ENCODE measurements at places on chromosomes 2 and 18. TPM values are rescaled to one million over a fixed set of nuclear protein-coding genes. Genes with fewer than 3 reads are reported as not detected.

GRCh38 chr2:217954469-217954868 is 48.3 kb downstream of the TNS1 start:
- no peak overlapping the region for H3K27ac ChIP-seq
- H3K36me3 ChIP-seq: no peaks in the 10 kb centered on the region
- no peaks in the 10 kb centered on the region for H3K27me3 ChIP-seq
- H3K4me1 ChIP-seq: no peaks in the 10 kb centered on the region
- no peak overlapping the region for H3K4me3 ChIP-seq
- no peak for DNase-seq

DNA sequence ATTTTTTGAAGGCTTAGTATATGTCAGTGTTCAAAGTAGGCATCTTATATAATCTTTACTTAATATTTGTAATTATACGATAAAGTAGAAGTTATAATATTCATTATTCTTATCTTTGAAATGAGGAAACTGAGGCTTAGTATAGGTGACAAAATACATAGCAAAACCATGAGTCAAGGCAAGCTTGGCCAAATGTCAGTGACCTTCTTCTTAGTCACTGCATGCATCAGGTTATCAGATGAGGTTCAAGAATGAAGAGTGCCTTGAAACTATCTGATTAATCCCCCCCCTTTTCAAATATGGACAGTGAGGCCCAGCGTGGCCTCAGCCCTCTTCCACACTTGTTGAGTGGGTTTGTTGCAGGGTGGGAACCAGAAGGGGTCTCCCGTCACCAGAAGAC is 59.3 kb downstream of the PMAIP1 start:
- H3K27ac ChIP-seq: no peak overlapping the region
- DNase-seq: no peak
- H3K36me3 ChIP-seq: no peaks in the 10 kb centered on the region
- H3K27me3 ChIP-seq: no peaks in the 10 kb centered on the region
- peaks cover 15% of the 10 kb centered on the region for H3K4me1 ChIP-seq

- H3K4me3 ChIP-seq: no peak overlapping the region
- H3K27me3 ChIP-seq: no peaks in the 10 kb centered on the region
- peaks cover 2% of the 10 kb centered on the region for H3K36me3 ChIP-seq
- H3K27ac ChIP-seq: no peak overlapping the region
Measured at GRCh38 chr18:56795381-56795780, 144.2 kb downstream of the WDR7 start.

DNA sequence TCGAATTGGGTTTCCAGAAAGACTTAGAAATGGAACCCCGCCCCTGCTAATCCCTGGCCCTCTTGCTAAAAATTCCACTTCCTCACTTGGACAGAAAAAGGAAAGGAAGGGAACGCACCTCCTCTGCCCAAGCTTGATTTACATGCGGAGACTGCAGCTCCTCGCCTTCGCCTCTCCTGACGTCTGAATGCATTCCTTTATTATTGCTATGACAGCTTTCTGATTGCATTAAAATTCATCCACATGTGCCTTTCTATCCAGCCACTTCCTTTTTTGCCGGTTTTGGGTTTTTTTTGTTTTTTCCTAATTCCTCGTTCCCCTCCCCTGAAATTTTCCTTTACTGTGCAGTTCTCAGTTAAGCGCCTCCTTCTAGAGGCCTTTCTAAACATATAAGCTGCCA is 287.8 kb downstream of the CELF4 start:
- H3K4me1 ChIP-seq: no peaks in the 10 kb centered on the region
- no peak for DNase-seq
- H3K27me3 ChIP-seq: no peaks in the 10 kb centered on the region

- H3K27me3 ChIP-seq: no peaks in the 10 kb centered on the region
- H3K27ac ChIP-seq: no peak overlapping the region
- H3K4me3 ChIP-seq: no peak overlapping the region
- H3K4me1 ChIP-seq: no peaks in the 10 kb centered on the region
- no peak for DNase-seq
Measured at GRCh38 chr18:62702259-62702658, 13.1 kb upstream of the PHLPP1 start.

GRCh38 chr2:32591669-32592463 is 36.0 kb upstream of the TTC27 start:
- peak overlapping the region; percentile 58 for H3K27ac ChIP-seq
- peak overlapping the region; percentile 37 for H3K4me3 ChIP-seq
- H3K36me3 ChIP-seq: peaks cover 15% of the 10 kb centered on the region
- H3K4me1 ChIP-seq: peaks cover 17% of the 10 kb centered on the region
- H3K27me3 ChIP-seq: no peaks in the 10 kb centered on the region

Gene GLB1L
- 0.86 TPM for total RNA-seq

Gene RTP5
- total RNA-seq: 0.44 TPM

Gene TUBA3D
- total RNA-seq: not detected

DNA sequence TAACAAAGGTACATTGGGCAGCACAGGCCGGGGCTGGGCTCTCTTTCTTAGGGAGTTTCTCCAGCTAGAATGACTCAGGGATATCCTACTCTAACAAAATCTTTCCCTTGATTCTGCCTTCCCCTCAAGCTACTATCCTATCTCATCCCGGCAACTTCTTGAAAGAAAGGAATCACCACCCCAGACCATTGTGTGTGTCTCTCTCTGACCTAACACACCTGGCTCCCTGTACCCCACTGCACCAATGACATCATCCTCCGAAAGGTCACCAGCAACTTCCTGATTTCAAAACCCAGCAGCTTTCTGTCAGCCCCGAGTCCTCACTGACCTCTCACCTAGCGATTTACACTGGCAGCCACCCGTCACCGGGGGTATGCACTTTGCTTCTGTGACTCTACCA is 72.1 kb upstream of the MAP4K4 start:
- no peaks in the 10 kb centered on the region for H3K27me3 ChIP-seq
- no peaks in the 10 kb centered on the region for H3K36me3 ChIP-seq
- peaks cover 13% of the 10 kb centered on the region for H3K4me1 ChIP-seq
- no peak overlapping the region for H3K4me3 ChIP-seq
- H3K27ac ChIP-seq: no peak overlapping the region

DNA sequence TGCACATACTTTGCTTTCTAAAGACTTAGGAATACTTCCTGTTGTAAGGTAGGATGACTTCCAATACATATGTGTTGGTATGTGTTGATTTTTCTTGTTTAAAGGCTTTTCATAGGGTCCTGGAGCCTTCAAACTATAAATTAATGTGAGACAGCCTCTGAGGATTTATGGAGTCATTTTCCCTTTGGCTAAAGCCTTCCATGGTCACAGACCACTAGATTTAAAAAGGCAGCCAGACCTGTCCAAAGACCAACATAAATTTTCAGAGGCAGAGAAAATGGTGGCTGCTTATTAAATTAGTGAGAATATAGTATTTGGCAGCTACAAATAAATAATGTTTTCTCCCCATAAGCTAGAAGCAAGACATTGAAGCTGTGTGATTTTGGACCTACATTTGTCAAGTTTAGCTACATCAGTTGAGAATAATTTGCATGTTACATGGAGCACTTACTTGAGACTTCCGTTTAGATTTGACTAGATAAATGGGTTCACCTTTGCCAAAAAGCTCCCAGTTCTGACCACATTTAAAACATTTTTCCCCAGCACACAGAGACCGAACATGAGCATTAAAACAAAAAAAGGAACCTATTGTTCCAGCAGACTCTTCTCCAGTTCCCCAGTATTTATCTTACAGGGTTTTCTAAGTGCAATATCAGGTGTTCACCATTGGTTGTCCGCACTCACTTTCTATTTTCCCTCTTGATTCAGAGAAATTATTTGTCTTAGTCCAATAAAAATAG is 402.9 kb downstream of the PARD3B start:
- no peaks in the 10 kb centered on the region for H3K36me3 ChIP-seq
- H3K27ac ChIP-seq: no peak overlapping the region
- peak; percentile 72 for DNase-seq
- H3K27me3 ChIP-seq: no peaks in the 10 kb centered on the region

- peak overlapping the region; percentile 97 for H3K4me3 ChIP-seq
- DNase-seq: peak; percentile 70
- peak overlapping the region; percentile 95 for H3K27ac ChIP-seq
- H3K36me3 ChIP-seq: no peaks in the 10 kb centered on the region
Measured at GRCh38 chr2:213152065-213152794, 818 bp upstream of the IKZF2 start.

DNA sequence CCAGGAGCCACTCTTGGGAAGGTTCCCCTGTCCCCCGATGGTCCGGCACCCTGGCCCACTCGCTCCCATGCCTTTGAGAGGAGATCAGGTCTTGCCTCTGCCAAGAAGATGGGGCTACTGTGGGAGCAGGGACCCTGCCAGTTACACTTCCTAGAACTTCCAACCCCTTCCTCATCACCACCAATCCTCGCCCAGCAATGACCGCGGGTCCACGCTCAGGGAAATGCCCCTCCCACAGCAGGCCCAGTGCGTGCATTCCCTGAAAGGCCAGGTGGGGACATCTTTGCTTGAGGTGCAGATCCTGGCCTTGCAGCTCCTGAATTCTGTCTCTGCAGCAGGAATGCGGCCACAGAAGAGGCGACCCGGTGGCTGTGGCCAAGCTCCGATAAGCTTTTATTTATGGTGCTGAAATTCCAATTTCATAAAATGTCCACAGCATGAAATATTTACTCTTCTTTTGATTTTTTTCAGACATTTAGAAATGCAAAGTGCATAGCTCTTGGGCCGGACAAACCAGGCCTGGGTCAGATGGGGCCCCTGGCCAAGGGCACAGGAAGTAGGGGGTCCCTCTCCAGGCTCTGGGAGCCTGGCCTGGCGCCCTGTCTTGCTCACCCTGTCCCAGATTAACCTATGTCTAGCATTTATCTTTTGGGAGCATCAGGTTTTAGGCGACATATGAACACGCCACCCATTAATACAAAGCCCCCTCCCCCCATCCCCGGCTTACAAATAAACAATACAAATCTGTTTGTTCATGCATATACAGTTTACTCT is 29.8 kb downstream of the PXDN start:
- no peak overlapping the region for H3K4me3 ChIP-seq
- no peaks in the 10 kb centered on the region for H3K27me3 ChIP-seq
- H3K4me1 ChIP-seq: no peaks in the 10 kb centered on the region

GRCh38 chr2:16189836-16190160 is 249.4 kb downstream of the MYCN start:
- H3K4me3 ChIP-seq: no peak overlapping the region
- no peak for DNase-seq
- no peaks in the 10 kb centered on the region for H3K36me3 ChIP-seq
- H3K27ac ChIP-seq: no peak overlapping the region
- H3K4me1 ChIP-seq: no peaks in the 10 kb centered on the region
- no peaks in the 10 kb centered on the region for H3K27me3 ChIP-seq

GRCh38 chr2:134683561-134684112 is 35.2 kb downstream of the TMEM163 start:
- no peak for DNase-seq
- H3K27ac ChIP-seq: no peak overlapping the region
- H3K4me1 ChIP-seq: peaks cover 29% of the 10 kb centered on the region
- H3K36me3 ChIP-seq: no peaks in the 10 kb centered on the region
- no peak overlapping the region for H3K4me3 ChIP-seq
- H3K27me3 ChIP-seq: no peaks in the 10 kb centered on the region

Gene ATP8B1
- not detected for total RNA-seq

GRCh38 chr18:63775166-63775730 is at the start of gene SERPINB7:
SERPINB7 (plus strand) TSS chr18:63775418; CDS start chr18:63782373, 6,955 bp downstream.
- no peak within 1 kb of the TSS for H3K4me3 ChIP-seq
- no peak within 1 kb of the TSS for H3K27ac ChIP-seq
- no peaks in the 10 kb centered on the region for H3K36me3 ChIP-seq
- no peaks in the 10 kb centered on the region for H3K4me1 ChIP-seq
- no peak for DNase-seq
- no peaks in the 10 kb centered on the region for H3K27me3 ChIP-seq

GRCh38 chr2:75790814-75791467 is 80.2 kb upstream of the GCFC2 start:
- no peaks in the 10 kb centered on the region for H3K36me3 ChIP-seq
- no peaks in the 10 kb centered on the region for H3K4me1 ChIP-seq
- H3K27ac ChIP-seq: no peak overlapping the region
- DNase-seq: no peak
- no peaks in the 10 kb centered on the region for H3K27me3 ChIP-seq

Gene CCDC178
- total RNA-seq: not detected

DNA sequence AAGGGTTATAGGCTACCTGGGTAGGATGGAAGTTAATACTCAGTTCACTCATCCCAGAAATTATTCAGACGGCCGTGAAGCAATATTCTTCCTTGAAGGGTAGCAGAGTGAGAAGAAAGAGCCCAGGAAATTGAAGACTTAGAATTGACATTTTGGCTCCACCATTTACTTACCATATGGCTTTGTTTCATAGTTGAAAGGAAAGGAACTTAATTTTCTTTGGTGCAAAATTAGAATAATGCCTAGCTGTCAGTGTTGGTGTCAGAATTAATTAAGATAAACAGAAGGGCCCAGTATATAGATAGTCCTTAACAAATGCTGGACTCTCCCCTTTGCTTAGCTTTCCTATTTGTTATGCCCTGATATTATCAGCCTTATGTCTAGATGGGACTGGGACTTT is 263.2 kb downstream of the KCNJ3 start:
- no peaks in the 10 kb centered on the region for H3K36me3 ChIP-seq
- no peak overlapping the region for H3K4me3 ChIP-seq
- DNase-seq: no peak
- H3K27ac ChIP-seq: no peak overlapping the region
